ENCODE measurements at places on chromosomes 7 and 10.

GRCh38 chr10:13873196-13873595 is 286.4 kb downstream of the PRPF18 start:
- DNase-seq = no peak

GRCh38 chr10:47452495-47453140 is 31.3 kb downstream of the ANXA8 start:
- no peak for DNase-seq

GRCh38 chr10:8033812-8034465 is 20.5 kb upstream of the GATA3 start:
- DNase-seq = no peak

DNA sequence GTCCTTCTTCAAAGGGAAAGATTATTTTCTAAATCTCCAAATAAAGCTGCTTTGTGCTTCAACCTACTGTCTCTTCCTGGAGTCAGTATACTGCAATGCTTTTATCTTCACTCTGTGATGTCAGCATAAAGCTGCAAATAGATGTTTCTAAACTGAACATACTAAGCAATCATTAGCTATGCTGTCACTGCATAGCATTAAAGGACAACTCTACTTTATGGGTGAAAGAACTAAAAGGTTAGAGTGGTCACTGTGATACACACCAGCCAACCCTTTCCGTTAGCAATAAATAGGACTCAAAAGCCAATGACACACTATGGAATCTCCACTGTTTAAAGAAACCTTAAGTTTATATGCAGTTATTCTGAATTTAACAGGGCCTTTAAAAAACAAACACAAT is 1.8 kb downstream of the CCDC186 start:
- no peak for DNase-seq

- no peak for DNase-seq
Measured at GRCh38 chr7:29495653-29496052, 68.0 kb upstream of the PRR15 start.

DNA sequence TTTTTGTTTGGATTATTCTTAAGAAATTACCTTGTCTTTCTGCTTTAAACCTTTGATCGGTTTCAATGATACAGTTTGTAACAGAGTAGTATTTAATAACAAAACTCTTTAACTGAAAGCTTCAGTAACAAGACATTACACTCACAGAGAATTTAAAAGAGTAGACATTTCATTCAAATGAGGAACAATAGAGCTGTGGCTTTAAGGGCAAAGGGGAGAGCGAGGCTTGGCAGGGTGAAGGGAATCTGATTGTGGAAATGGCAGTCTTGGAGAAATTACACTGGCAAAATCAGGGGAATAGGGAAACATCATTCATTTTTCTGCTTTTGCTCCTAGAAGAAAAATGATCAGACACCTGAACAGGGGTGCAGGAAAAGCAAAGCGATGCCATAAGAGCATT is 5.1 kb upstream of the HIPK2 start:
- no peak for DNase-seq

GRCh38 chr7:44103566-44103922 is 601 bp upstream of the AEBP1 start:
- no peak for DNase-seq

DNA sequence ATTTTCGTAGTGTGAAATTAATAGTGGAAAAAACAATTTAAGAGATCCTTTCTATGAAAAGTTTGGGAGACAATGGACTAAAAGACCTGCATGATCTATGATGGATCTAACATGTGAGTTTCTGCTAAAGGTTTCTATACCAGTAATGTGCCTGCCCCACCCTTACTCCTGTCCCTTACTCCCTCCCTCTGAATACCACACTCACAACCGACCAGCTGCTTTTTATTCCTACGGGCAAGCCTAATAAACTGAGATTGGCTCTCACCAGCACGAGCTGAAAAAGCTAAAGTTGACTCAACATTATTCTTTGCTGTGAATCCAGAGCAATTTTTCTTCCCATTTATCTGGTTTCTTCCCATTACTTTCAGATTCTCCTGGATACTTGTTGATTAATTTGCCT is 17.8 kb upstream of the REEP3 start:
- DNase-seq = no peak

GRCh38 chr10:70753841-70754621 is 31.1 kb downstream of the TBATA start:
- no peak for DNase-seq

DNA sequence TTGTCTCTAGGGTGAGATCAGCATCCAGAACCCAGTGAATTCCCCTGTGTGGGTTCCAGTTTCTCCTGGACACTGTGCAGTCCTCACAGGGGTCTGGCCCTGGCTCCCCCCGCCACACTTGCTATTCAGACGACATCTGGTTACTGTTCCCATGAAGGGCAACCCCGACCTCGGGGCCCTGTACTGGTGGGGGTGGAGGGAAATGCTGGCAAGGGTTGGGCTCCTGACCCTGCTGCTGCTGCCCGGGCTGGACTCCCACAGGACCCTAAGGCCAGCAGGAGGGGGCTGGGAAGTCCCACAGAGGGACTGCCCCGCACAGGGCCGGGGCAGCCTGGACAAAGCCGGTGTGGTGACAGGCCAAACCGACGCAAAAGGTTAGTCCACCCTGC is 768 bp upstream of the CPA1 start:
- peak; percentile 15 for DNase-seq

GRCh38 chr10:133349160-133349568 is 2.0 kb downstream of the PRAP1 start:
- DNase-seq = no peak

GRCh38 chr7:99392659-99393354 is 15.6 kb downstream of the PDAP1 start:
- DNase-seq = peak; percentile 75

- no peak for DNase-seq
Measured at GRCh38 chr10:62618576-62619412, 185.7 kb upstream of the ADO start.

DNA sequence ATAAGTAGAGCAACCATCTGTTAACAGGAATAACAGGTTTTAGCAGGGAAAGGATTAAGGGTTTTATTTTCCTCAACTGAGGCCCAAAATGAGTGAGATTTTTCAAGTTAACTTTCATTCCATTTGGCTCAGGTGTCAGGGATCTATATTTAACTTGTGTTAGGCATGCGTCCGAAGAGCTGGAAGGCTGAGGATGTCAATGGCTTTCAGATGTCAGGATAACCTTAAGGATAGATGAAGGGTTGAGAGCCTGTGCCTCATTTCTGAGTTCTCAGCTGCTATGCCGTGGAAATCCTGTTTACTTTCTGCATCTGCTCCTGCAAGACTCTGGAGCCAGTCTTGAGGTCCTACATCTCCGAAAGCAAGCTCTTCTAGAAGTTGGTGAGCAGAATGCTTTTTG is 36.4 kb upstream of the CD36 start:
- no peak for DNase-seq

DNA sequence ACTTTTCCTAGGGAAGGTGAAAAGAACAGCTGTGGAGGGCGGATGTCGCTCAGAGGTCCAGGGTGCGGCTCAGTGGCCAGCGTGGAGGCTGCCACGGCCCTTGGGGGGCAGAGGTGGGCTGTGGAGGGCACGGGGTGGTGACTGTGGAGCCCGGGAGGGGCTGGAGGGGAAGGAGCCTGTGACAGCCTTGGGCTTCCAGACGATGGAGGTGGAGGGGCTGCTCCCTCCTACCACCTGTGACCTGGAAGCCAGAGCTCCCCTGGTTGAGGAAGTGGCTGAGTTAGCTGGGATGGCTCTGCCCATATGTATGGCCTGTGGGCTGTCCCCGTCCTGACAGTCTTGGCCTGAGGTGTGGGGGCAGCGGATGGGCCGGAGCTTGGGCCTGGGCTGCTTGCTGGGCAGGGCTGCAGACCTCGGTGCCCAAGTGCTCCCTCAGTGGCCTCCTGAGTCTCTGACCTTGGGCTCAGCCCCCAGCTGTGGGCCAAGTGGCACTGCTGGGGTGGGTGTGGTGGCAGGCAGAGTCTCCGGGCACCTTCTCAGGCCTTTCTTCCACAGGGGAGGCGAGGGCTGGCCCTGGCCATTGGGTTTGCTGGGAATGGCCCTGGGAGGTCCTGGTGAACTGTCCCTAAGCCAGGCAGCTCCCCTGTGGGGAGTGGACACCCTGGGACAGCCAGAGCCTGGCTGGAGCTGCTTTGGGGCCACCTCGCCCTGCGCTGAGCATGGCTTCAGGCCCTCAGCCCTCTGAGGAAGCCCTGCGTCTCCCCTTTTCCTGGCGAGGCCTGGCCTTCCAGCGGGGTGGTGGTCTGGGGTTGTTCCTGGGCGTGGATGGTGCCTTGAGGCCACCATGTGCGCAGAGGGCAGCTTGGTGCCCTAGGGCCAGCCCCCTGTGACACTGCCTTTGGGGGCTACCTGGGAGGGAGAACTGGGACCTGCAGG is 3.9 kb downstream of the BRI3 start:
- DNase-seq = no peak

- DNase-seq = no peak
Measured at GRCh38 chr10:14126697-14127440, 203.9 kb downstream of the FRMD4A start.

DNA sequence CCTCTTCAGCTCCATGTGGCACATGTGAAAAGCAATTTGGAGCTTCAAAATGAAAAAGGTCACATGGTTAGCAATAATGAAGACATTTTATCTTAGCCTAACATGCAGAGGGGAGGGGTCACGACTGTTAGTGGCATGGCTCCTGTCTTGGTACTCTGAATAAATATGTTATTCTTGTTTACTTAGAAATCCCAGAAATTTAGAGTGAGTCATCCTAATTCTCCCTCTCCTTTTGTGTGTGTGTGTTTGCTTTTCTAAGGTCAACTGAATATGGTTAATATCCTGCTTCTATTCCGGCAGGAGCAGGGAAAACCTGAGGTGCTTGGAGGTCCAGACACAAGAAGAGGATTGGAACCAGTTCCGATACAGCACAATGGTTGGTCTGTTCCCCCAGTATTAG is 17.6 kb downstream of the BCCIP start:
- DNase-seq = no peak

- DNase-seq = no peak
Measured at GRCh38 chr10:104441329-104442000, 87.8 kb downstream of the CFAP58 start.

- no peak for DNase-seq
Measured at GRCh38 chr7:108479118-108479517, 22.9 kb upstream of the NRCAM start.

DNA sequence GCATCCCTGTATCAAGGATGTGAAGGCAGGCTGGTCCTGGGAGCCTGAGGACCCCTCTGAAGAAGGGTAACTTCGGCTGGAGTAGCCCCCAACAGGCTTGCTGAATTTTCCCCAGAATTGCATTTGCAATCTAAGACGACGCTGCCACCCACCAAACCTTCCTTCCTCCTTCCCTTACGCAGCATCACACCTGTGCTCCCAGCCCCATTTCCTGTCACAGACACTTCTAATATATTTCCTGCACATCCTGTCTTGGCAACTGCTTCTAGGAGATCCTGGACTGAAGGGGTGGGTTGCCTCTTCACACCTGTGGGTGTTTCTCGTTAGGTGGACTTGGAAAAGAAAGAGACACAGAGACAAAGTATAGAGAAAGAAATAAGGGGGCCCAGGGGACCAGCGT is 9.4 kb upstream of the PGAM1 start:
- no peak for DNase-seq

GRCh38 chr10:514137-514671 is 175.3 kb downstream of the DIP2C start:
- DNase-seq = no peak

DNA sequence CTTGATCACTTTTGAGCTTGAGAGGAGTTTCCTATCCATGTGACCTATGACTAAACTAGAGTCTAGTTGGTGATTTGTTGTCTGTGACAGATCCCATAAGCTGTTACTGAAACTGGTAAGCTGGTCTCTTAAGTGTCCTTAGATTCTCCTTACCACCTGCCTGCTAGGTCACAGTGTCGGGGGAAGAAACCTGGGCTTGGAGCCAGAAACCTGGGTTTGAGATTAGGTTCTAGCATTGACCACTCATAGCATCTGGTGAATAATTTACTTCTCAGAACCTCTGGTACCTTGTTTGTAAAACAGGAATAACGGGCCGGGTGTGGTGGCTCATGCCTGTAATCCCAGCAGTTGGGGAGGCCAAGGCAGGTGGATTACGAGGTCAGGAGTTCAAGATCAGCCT is 21.8 kb upstream of the ITPRID1 start:
- DNase-seq = no peak

GRCh38 chr10:99560277-99561126 is 27.8 kb downstream of the NKX2-3 start:
- peak; percentile 15 for DNase-seq

GRCh38 chr7:150476819-150477631 is 26.6 kb downstream of the GIMAP8 start:
- no peak for DNase-seq

DNA sequence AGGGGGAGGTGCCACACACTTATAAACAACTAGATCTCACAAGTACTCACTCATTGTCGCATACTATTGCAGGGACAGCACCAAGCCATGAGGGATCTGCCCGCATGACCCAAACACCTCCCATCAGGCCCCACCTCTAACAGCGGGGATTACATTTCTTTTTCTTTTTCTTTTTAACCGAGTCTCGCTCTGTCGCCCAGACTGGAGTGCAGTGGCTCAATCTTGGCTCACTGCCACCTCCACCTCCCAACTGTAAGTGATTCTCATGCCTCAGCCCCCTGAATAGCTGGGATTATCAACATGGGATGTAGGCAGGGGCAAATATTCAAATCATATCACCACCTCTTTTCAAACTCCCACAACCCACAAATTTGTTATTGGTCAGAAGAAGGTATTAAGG is 76.7 kb downstream of the SKAP2 start:
- no peak for DNase-seq

GRCh38 chr10:2012209-2012608 is 274.9 kb upstream of the ADARB2 start:
- no peak for DNase-seq

GRCh38 chr7:29084832-29085231 is 61.5 kb downstream of the CPVL start:
- DNase-seq = no peak

DNA sequence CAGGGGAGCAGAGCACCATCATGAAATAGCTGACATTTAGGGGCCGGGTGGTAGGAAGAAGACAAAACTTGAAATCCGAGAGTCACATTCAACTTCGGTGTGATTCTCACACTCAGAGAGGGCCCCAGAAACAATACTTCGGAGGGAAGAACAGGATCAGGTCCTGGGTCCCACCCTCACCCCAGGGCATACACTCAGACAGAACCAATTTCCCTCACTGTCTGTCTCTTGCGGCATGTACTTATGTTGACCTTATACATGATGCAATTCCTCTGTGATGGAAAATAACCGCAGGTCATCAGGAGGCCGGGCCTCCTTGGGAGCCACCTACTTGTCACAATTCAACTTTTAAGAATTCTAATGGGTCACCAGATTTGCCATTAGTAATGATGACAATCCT is 26.3 kb upstream of the HMX3 start:
- no peak for DNase-seq

- DNase-seq = no peak
Measured at GRCh38 chr10:64206409-64206808, 685.2 kb downstream of the REEP3 start.

Measured in uterus (tissue), 4 donors.